Glutamatergic neuron (in vitro differentiated cells): ENCODE measurements at places on chromosomes 13 and 19.

DNA sequence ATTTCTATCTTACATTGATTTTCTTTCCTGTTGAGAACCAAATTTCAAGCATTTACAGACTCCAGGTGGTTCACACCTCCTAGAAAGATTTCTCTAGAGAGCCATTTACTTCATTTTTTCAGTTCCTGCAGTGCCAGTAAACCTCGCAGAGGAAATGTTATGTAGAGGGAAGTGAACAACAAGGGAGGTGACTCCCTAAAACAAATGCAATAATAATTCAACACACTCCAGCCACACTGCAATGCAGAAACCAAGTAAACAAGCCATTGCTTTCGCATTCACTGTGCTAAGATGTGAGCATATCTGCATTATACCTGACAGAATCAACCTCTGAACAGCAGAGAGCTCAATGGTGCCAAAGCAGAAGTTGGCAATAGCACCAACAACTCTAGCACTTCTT is 215.1 kb downstream of the RBM26 start:
- DNase-seq: no peak

- no peak for DNase-seq
These were observed 231.0 kb upstream of the IRS2 start for GRCh38 chr13:110017379-110017778.

DNA sequence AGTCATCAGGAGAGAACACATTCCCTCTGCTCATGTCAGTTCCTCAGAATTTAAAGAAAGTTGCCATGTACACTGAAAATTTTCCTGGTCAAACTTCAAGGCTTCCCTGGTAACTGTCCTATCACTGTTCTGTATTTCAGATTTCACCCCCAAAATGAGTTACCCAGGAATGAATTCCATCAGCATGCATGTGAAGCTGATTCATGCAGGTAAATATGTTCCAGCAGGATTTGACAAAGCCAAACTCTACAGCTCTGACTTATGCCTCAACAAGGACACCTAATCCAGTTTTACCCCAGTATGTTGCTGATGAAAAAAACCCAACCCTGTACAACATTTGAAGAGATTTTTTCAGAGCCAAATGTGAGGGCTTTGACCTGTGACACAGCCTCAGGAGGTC is 21.5 kb downstream of the LIG4 start:
- no peak for DNase-seq

DNA sequence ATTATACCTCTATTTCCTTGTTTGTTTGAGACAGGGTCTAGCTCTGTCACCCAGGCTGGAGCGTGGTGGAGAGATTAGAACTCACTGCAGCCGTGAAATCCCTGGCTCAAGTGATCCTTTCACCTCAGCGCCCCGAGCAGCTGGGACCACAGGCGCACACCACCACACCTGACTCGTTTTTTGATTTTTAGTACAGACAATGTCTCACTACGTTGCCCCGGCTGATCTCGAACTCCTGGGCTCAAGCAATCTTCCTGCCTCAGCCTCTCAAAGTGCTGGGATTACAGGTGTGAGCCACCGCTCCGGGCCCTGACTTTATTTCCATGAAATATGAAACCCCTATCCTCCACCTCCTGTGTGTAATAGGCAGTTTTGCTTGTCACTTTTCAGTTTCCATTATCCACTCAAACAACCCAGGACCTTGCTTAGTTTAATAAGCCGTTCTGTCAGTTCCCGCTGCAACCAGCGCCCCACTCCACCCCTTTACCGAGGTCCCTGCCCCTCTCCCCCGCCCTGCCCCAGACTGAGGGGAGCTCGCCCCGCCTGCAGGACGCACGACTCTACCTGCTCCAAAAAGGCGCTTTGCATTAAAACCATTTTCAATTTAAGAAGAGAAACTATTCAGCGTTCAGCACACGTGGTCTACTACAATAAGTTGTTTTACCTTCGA is 16.9 kb downstream of the ZNF816 start:
- DNase-seq: no peak

DNA sequence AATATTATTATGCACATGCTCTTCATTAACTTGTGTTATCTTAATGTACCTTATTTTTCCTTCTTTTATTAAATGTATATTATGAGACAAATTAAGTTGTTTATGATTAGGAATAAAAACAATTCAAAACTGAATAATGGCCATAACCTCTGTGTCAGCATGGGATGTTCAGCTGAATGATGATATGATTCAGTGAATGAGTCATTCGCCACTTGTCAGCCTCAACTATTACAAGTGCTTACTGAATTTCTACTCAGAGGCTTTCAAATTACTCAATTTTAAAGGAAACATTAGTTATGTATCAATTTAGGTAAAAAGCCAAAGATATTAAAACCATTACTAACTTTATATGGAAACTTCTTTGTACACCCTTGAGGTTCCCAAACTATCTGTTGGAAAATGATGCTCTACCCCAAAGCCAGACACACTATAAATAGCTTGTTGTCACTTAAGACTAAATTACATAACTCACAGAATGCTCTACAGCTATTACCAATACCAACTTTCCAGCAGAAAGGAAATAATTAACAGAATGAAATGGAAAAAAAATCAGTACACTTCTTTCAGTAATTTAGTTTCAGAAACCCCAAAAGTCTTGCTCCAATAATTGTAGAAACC is 14.4 kb downstream of the LIG4 start:
- DNase-seq: no peak

- no peak for DNase-seq
These were observed 25.1 kb downstream of the BTBD2 start for GRCh38 chr19:1990230-1991017.

DNA sequence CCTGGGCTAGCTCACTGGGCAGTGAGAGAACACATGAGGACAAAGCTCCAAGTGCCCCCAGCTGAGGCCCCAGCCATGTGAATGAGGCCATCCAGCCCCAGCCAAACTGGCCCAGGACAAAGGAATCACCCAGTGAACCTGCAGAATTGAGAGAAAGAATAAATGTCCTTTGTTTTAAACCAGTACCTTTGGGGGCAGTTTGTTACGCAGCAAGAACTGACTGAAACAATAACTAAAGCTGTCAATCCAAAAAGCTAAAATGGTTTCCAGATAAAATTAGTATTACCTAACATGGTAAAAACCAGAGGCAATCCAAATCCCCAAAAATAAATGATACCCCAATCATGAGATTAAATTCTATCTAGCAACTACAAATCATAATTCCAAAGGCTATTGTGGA is 69.6 kb downstream of the ZNF557 start:
- no peak for DNase-seq

- DNase-seq: no peak
These were observed 240.9 kb downstream of the LIG4 start for GRCh38 chr13:107974409-107974808.

DNA sequence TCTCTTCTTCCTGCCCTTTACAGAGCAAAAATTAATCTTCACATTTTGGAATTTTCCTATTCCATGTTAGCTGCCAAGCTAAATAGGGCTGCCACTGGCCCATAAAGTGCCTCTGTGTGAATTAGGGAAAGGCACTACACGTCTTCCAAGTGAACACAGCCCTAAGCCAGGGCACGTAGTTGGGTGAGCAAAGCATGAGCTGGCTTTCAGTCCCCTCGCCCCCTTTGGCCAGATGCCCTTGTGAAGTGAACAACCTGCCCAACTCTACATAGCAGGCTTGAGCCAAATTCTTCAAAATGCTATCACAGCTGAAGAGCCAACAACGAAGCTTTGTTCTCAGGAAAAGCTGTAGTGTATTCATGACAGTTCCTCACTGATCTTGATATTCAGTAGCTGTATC is 213.1 kb downstream of the OXGR1 start:
- no peak for DNase-seq
